GM13976 (cell line): ENCODE measurements at places on chromosomes 3 and 15.

DNA sequence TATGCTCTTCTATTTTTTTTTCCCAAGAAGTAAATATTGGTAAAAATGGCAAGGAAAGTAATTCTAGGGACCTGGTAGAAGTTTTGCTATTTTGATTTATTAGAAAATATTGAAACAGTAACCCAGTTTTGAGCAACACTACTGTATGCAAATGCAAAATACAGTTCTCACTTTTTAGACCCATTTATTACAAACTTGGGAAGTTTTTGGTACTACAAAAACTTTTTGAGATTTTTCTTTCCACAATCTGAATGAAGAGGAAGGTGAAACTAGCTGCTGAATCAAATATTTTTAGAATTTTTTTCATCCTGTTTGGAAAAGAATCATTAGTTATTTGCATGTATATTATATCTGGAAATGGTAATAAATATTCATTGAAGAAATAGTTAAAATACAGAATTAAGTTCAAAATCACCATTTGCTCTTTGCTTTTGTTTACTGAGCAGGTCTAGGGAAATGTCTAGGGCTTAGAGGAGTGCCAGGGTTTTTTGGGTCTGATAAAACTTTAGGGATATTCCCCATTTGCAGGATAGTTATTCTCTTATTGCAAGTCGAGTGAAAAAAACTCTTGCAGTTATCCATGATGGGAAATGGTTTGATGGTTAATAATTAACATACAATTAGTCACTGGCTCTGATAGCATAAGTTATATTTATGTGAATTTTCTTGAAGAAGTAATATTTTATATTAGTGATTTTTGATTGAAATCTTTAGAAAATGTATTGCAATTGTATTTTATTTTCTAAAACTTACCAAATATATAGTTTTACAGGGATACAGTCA, 47.0 kb downstream of the TCF12 start:
- no peak for DNase-seq

- DNase-seq: no peak
These were observed 41.2 kb downstream of the CRYBG3 start for GRCh38 chr3:97863031-97863430.

- no peak for DNase-seq
These were observed 53.9 kb downstream of the KLF15 start for GRCh38 chr3:126303272-126303671.

- DNase-seq: no peak
These were observed 238.4 kb upstream of the RGMA start for GRCh38 chr15:93327364-93327763.

DNA sequence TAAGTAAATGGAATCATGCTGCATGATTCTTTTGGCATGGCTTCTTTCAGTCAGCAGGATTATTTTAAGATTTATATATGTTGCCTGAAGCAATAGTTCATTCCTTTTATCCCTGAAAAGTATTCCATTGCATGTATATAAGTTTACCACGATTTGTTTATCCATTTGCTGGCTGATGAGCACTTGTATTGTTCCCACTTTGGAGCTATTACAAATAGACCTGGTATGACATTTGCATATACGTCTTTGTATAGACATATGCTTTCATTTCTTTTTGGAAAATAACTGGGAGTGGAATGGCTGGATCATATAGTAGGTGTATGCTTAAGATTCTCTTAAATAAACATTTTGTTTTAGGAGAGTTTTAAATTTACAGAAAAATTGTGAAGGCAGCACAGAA, 79.3 kb upstream of the CBLB start:
- DNase-seq: no peak

DNA sequence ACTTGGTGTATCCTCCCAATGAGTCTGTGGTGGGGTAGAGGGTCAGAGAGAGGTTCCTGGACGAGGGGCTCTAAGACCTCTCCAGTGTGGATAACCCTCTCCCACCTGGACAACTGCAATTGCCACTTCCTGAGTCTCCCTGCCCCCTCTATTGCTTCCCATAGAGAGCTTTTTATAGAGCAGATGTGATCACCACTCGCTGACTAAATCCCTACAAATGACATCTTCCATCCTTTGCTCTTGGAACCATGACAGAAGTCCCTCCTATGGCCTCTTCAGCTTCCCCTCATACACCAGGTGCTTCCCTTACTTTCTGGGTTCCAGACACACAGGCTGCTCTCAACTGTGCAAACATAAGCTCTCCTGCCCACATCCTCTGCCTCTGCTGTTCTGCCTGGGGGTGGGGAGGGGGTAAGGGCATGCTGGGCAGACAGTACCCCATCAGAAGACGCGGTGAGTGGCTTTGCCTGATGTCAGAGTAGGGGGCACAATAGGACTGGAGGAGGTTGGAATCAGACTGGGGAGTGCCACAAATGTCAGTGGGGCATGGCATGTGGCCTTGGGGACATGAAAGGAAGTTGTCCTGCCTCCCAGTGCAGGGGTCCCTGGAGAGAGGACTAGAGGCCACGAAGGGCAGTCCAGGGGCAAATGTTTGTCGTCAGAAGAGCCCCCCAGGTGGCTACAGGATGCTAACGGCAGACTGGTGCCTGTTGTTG, 15.2 kb downstream of the ITIH3 start:
- DNase-seq: no peak

- no peak for DNase-seq
These were observed 59.9 kb downstream of the CLSTN2 start for GRCh38 chr3:139994891-139995290.

DNA sequence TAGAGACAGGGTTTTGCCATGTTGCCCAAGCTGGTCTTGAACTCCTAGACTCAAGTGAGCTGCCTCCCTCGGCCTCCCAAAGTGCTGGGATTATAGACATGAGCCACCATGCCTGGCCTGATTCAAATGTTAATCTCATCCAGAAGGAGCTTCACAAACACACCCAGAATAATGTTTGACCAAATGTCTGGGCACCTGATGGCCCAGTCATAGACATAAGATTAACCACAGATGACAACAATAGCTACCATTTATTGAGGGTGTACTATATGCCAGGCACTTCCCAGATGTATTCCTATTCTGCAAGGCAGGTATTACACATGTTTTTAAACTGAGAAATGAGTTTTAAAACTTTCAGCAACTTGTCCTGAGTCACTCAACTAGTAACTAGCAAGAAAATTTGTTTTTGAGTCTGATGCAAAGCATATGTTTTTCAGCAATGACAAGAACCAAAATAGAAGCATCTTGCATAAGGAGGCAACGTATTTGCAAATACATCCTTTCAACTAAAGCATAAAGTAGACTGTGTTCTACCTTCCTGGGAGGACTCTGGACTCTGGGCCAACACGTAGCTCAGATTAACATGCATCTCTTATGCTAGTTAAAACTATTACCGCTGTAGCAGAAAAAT, 8.1 kb upstream of the SPG21 start:
- no peak for DNase-seq

DNA sequence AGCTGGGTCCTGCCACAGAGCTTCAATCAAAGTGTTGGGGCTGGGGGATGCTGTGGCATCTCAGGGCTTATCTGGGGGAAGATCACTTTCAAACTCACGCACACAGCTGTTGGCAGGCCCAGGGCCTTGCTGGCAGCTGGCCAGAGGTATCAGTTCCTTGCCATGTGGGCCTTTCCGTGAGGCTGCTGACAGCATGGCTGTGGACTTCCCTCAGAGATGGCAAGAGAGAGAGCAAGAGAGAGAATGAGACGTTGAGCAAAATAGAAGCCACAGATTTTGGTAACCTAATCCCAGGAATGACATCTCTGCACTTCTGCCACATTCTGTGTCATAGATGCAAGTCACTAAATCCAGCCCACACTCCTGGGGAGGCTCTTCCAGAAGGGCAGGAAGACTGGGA, 91.0 kb downstream of the TPRG1 start:
- no peak for DNase-seq

- no peak for DNase-seq
These were observed 608.2 kb upstream of the CCDC54 start for GRCh38 chr3:106768941-106769480.

GRCh38 chr3:149356044-149356592, 21.3 kb downstream of the TM4SF1 start:
- no peak for DNase-seq

- DNase-seq: no peak
These were observed 9.2 kb downstream of the CADM2 start for GRCh38 chr3:84967767-84968581.

DNA sequence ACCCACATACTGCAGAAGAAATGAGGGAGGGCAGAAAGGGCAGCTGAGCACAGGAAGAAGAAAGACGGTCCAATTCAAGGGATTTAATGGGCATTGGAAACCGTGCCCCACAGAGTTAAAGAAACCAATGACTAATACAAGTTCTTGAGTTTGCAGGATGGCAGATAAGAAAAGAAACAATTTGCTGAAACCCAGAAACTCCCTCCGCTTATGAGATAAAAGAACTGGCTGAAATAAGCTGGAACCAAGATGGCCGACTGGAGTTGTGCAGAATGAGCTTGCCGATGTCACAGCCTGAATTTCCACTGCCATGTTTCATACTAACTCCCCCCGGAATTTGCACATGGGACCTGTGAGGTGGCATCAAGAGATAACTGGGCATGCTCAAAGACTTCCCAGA, 47.1 kb downstream of the SCAP start:
- no peak for DNase-seq

GRCh38 chr3:149151843-149152242, 22.4 kb downstream of the HPS3 start:
- no peak for DNase-seq

DNA sequence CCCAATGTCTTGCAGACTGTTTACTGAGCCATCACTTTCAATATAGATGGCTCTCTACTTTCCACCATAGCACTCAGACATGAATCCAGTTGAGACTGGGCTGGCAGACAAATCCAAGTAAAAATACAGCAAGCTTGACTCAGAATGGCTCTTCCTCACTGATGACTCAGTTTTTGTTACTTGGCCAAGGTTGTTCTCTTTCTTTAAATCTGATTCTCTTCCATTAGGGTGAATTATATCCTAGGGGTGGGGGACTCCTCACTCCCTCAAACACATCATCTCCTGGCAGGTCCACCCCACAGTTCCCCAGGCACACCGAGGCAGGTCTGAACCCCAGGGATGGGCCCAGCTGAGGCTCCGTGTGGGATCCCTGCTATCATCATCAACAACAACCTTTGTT, 157.9 kb downstream of the MEX3B start:
- DNase-seq: no peak

- no peak for DNase-seq
These were observed 212.3 kb downstream of the FGF12 start for GRCh38 chr3:192514754-192515663.

- DNase-seq: no peak
These were observed 578 bp downstream of the OIP5 start for GRCh38 chr15:41331833-41332193.

GRCh38 chr3:13268961-13269441, 151.1 kb downstream of the NUP210 start:
- DNase-seq: no peak

- DNase-seq: no peak
These were observed 517.7 kb upstream of the TBL1XR1 start for GRCh38 chr3:177714945-177715344.

GRCh38 chr3:152434142-152434541, 165.4 kb downstream of the MBNL1 start:
- DNase-seq: no peak

- DNase-seq: no peak
These were observed 33.5 kb downstream of the ABCC5 start for GRCh38 chr3:183984127-183984740.

DNA sequence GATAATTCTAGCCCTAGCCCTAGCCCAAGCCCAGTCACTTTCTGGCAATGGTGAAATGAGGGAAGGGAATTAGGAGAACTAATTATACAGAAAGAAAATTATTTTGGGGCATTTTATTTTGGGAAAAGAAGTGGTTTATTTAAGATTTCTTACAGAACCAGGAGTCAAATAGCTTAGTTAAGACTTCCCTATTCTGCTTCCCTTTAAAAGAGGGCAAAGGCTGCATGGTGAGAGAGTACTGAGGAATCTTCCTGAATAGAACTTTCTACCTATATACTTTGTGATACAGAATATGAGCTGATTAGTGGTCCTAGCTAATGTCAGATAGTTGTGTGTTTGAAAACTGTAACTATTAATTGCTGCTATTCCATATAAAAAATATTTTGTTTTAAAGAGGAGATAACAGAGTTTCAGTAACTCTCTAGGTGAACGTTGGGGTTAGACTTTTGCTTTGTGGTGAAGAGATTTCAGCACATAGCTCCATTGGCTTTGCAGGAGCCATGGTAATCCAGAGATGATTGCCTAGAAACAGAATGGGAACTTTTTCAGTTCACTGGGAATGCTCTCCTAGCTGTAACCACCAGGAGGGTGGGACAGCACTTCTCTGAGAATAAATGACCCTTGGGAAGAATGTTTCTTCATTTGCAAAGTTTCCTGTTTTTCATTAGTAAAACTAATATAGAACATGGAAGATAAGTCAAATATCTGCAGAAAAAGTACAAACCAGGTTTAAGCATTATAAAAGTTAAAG, 5.3 kb upstream of the GCSAM start:
- no peak for DNase-seq

- no peak for DNase-seq
These were observed 96.5 kb upstream of the PIAS1 start for GRCh38 chr15:67957435-67958132.

DNA sequence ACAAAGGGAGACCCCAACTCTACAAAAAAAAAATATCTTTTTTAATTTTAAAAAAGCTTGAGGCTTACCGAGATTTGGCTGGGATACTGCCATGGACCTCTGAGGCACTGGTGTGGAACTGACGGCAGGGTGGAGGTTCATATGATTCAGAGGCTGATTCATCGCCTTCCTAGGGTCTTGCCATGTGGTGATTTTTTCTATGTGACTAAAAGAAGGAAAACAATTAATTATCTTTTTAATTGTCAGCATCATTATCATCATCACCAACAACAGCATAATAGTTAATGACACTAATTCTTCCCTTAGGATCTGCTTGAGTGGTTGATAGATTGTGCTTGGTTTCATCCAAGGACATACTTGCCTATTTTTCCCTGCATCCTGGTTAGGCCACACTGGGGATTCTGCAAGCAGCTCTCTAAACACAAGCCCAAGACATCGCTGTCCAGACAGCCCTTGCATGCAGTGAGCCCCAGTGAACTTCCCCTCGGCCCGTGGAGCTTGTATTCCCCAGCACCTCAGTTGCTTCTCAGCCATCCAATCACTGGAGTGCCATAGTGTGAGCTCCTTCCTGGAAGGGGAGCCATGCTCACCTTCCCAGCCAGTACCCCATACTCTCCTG, 84.9 kb downstream of the WWTR1 start:
- DNase-seq: no peak

GRCh38 chr3:5250467-5251195, 63.1 kb downstream of the EDEM1 start:
- no peak for DNase-seq

GRCh38 chr15:33149919-33150318, 44.6 kb downstream of the FMN1 start:
- DNase-seq: no peak

DNA sequence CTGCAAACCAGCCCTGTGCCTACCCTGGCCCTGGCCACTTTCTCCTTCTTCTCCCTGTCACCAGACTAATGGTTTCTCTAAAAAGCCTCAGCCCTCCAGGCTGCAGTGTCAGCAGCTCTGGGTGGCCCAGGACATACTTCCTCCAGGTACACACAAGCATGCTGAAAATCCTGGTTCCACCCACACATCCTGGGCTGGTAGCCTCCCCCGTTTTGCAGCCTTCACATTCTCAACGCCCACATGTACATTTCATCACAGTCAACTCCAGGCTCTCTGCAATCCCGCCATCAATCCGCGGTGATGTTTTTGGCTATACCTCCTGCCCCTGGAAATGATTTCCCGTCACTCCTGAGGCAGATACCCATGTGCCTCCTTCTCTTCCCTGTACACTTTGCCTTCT, 59.4 kb downstream of the MAGEF1 start:
- no peak for DNase-seq
